ENCODE measurements at places on chromosomes 6 and 20.

GRCh38 chr6:52330470-52330869, 31.5 kb upstream of the PAQR8 start:
- no peak for DNase-seq

- DNase-seq = no peak
Observed at GRCh38 chr6:165632194-165632593, 30.8 kb downstream of the PDE10A start.

GRCh38 chr6:132365281-132365907, 35.9 kb downstream of the MOXD1 start:
- no peak for DNase-seq

DNA sequence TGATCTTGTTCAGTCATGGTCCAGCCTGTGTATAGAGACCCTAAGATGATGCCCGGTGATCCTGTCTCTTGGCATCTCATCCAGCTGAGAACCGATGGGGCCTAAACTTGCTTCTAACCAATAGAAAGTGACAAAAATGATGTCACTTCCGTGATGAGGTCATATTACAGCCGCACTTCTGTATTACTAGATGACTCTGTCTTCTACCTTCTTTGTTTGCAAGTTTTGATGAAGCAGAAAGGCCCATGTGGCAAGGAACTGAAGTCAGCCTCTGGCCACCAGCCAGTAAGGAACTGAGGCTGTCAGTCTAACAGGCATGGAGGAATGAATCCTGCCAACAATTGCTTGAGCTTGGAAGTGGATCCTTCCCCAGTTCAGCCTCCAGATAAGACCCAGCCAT, 32.8 kb upstream of the HLA-C start:
- no peak for DNase-seq

DNA sequence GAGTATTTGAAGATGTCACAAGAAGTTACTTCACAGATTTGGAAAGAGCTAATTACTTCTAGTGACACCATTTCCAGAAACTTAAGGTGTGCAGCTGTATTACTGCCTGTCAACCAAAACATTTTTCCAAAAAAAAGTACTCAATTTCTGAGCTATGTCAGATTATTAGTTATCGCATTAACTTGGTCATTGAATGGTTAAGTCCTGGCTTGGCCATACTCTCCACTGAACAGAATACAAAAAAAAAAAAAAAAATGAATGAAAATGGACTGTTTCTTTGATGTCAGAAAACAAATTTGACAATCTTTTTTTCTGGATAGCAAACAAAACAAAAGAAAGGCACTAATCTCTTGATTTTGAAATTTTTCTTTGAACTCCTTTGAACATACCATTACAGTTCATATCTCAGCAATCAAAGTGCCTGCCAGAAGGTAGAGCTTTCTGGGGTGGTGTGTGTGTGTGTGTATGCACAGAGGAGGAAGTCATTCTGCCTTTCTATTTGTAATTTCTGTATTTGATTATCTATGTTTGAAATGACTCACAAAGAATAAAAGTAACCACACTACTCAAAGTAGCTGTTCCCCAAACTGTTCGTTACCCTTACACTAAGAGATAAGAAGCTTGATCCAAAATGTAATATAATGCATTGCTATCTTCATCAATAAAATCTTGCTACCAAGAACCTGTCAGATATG, 210.8 kb upstream of the FUT9 start:
- no peak for DNase-seq

- DNase-seq = no peak
Observed at GRCh38 chr6:167575158-167575696, 250.3 kb downstream of the TTLL2 start.

GRCh38 chr20:51801122-51801822, 1.0 kb downstream of the SALL4 start:
- DNase-seq = no peak

DNA sequence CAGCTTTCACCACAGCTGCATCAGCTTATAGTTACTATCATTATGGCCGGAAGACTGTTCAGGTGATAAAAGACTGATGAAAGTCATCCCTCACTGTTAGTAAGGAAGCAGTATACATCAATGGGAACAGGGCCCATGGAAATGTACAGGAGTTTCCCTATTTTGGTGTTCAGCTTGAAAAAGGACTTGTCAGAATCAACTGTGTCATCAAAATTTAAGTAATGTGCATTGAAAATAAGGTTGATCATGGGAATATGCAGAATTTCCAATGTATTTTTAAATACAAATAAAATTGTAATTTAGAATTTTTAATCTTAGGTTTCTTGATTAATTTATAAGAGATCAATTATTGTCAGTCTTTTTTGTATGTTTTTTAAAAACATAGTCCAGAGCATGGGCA, 16.8 kb downstream of the LRRN4 start:
- DNase-seq = no peak

GRCh38 chr6:151436802-151437201, 15.1 kb downstream of the RMND1 start:
- DNase-seq = no peak

DNA sequence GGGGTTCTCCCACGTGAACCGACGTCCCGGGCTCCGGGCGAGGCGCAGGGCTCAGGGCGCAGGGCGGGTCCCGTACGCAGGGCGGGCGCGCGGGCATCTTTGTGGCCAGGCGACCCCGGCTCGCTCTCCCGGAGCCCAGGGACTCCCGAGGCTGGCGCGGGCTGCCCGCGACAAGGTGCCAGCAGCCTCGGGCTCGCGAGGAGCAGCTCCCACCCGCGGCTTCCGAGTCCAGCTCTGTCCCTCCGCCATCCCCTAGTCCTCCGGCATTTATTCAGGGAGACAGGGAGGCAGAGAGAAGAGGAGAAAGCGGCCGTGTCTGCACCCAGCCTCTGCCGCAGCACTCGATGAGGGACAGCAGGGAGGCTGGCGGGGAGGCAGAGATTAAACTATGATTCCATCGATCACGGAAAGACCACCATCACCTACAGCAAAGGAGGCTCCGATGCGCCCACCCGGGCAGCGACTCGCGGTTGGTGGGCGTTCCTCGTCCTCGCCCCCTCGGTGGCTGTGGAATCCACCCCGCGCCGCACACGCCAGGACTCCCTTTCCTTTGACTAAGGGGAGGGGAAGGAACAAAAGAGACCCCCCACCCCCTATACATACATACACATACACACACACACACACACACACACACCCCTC, 1.1 kb downstream of the RGS17 start:
- no peak for DNase-seq

- no peak for DNase-seq
Observed at GRCh38 chr6:46015119-46015968, at the start of gene CLIC5. Gene CLIC5 (minus strand): TSS chr6:46015860. CDS start chr6:46015542, 318 bp downstream.

- DNase-seq = no peak
Observed at GRCh38 chr6:133595111-133595761, 293.7 kb upstream of the TCF21 start.

GRCh38 chr20:59204165-59204894, 40.7 kb downstream of the ZNF831 start:
- no peak for DNase-seq

DNA sequence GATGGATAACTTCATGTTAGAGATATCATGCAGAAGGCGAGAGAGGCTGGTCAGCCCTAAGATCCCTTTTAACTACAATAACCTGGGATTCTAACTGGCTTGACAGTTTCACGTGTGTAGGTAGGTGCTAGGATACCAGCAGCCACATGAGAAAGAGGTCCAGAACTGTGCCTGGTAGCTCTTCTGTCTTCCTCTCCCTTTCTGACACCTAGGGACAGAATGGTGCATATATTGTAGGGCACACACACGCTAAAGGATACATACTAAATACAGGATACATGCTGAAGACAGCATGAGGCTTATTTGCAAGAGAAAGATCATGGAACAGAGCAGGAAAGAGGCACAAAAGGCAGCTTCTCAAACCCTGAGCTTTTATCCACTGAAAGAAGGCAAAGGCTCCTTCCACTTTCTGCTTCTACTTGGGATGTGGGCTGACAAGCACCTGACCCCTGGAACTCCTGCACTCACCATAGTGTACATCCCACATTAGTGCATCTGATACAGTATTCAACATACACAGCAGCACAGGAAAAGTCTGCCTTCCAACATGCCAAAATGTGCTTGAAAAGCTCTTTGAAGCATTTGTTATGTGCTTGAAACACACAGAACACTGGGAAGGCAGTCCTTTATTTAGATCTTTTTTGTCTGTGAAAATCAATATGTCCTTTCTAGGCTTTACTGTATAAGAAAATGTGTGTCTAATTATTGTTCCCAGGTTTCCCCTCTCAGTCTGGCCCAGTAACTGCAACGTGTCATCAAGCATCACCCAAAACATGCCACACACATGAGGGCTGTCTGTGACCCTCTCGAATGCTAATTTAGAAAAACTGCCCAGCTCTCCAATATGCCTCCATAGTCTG, 3.2 kb downstream of the SLC22A23 start:
- DNase-seq = no peak

- no peak for DNase-seq
Observed at GRCh38 chr20:46850416-46850815, 44.2 kb upstream of the EYA2 start.

- no peak for DNase-seq
Observed at GRCh38 chr6:29603930-29604329, 19.0 kb downstream of the OR2H2 start.

DNA sequence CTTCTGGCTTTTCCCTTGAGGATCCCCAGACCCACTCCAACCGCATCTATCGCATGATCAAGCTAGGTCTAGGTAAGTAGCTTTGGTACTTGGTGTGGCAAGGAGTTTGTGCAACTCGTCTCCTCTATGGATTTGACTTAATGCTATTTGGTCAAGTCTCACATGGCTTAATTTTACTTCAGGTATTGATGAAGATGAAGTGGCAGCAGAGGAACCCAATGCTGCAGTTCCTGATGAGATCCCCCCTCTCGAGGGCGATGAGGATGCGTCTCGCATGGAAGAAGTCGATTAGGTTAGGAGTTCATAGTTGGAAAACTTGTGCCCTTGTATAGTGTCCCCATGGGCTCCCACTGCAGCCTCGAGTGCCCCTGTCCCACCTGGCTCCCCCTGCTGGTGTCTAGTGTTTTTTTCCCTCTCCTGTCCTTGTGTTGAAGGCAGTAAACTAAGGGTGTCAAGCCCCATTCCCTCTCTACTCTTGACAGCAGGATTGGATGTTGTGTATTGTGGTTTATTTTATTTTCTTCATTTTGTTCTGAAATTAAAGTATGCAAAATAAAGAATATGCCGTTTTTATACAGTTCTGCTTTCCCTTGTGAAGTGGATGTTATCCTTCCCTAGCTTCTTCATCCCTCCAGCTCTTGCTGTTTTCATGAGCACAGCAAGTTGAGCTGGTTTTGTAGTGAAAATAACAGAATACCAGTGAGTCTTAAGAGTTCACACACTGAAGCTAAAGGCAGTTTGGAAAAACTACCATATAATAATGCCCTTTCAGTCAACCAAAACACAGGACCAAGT, 3.8 kb downstream of the SLC35B2 start:
- no peak for DNase-seq

DNA sequence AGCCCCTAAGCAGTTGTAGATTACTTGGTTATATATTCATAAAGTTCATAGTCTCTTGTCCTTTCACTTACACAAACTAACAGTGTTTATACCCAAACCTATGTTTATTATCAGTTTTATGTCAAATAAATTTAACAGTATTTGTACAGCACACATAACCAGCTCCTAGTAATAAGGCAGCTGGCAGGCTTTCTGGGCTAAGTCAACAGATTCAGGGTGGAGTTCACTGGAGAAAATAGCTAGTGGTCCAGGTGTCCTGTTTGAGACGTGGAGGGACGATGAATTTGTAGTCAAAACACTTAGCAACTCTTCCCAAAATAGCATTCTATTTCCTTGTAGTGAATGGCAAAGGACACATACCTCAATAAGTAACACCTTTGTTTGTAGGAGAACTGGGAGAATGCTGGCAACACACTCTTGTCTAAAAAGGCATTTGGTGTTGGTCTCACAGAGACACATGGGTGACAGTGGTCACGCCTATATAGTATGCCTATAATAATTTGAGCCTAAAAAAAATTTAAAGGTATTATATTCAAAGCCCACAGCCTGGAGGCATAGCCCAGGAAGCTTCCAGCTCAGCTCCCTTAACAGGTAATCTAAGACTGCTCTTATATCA, 156.4 kb upstream of the CARMIL1 start:
- no peak for DNase-seq

DNA sequence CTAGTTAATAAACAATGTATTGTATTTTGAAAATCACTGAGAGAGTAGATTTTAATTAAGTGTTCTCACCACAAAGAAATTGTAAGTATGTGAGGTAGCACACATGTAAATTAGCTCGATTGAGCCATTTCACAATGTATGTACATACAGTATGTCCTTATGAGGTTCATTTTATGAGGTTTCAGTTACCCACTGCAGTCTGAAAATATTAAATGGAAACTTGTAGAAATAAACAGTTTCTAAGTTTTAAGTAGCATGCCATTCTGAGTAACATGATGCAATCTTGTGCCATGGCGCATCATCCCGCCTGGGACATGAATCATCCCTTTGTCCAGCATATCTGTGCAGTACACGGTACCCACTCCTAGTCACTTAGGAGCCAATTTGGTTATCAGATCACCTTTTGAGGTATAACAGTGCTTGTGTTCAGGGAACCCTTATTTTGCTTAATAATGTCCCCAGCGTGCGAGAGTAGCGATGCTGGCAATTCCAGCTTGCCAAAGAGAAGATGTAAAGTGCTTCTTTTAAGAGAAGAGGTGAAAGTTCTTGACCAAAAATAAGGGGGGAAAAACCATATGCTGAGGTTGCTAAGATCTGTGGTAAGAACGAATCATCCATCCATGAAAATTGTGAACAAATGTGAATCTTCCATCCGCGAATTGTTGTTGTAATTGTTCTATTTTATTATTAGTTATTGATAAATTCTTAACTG, 64.7 kb downstream of the KCNS1 start:
- DNase-seq = no peak

DNA sequence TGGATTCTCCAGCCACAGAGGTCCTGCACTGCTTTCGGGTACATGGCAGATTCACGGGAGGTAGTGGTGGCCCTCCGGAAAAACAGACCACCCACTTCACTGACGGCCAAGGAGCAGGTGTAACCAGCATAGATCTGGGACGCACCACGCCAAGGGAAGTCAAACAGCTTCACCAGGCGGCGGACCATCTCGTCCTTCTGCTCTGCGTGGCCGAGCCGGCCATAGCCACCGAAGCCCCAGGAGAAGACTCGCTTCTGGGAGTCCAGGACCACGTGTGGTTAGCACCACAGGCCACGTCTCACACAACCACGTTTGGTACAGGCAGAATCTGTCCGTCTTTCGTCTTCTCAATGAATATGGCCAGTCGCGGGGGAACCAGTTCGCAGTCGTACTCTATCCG, 184.8 kb upstream of the COL21A1 start:
- no peak for DNase-seq

- no peak for DNase-seq
Observed at GRCh38 chr6:139308286-139308916, 16.6 kb upstream of the TXLNB start.

DNA sequence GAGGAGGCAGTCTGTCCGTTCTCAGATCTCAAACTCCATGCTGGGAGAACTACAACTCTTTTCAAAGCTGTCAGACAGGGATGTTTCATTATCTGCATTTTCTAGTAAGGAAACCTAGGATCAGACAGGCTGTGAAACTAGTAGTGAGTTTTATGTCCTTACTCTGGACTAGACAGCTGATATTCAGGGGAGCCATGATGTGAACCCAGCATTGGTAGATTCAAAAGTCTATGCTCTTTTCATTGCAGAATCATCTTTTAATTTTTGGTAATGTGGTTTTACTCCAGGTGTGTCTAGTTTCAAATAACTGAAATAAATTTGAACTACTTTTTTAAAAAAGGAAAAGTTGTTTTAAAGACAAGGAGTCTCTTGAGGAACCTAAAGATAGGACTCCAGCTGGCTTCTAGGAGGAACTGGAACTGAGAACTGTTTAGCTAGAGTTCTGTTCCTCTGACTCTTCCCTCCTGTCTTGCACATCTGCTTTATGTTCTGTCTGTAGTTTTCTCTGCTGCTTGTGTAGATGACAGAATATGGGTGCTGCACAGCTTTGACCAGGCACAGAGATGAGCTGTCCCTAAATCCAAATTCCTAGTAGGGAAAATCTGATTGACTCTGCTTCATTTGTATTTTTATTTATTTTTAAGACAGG, 27.8 kb upstream of the RNF144B start:
- DNase-seq = no peak
